Stimulated activated CD8-positive, alpha-beta memory T cell treated with anti-CD3 and anti-CD28 coated beads, Interleukin-15, amount 100 ng/mL, for 24 hours (primary cell): ENCODE measurements at places on chromosomes 6 and 20.

DNA sequence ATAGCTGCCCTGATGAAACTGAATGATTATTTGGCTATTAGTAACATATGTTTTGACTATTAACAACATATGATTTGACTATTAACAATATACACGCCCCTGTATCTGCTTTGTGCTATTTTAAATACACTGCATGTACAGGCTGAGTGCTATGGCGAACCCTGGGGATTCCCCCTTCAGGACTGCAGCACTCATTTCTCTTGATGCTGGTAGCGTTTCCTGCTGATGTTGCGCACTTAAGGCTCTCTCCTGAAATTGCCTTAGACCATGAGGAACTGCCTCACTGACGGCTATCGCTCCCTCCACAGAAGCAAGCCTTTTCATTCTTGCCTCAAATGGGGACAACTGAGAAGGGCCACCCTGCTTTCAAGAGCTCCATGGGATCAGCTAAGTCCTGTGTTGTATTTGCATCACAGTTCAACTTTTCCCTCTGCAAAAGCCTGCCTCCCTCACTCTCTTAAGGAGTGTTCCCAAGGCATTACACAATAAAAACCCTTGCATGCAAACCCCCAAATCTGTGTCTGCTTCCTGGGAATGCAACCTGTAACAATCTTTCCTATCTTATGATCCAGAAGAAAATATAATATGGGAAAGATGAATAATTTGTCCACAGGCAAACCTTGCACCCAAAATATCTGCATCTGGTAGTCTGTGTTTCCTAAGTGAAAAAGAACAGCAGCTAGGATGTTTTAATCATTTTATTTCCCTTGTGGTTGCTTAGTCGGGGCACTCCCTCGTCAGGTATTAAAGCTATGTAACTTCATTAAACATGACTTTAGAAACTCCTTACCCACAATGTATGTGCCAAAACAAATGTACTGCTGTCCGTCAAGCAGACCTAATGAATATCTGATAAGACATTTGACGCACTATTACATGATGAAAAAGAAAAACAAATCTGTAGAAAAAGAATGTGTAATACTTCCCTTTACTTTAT lies 456.4 kb downstream of the COL12A1 start:
- DNase-seq, result no peak

DNA sequence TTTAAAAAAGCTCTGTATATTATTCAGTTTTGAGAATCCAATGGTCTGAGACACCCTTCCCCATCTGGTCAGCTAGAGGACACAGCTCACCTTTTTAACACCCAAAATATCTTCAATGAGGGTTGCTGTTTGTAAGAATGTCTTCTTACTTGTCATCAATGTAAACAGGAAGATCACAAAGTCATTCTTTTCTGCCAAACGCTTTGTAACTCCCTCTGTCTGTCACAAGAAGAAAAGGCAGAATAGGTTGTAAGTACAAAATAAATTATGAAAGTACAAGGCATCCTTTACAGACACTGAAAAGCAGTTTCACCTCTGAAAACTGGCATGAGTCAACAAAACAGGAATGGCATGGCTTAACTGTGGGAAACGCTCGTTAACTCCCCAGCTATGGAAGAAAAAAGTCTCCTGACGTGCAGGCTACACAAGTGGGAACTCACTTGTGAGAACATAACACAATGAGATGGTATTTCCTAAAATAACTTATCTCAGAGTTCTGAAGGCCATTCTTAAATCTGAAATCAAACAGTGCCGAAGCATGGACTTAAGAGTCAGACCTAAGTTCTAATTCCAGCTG lies 42.7 kb downstream of the TRPC4AP start:
- no peak for DNase-seq

GRCh38 chr6:41708856-41709255 lies 26.6 kb downstream of the TFEB start:
- DNase-seq, result no peak

DNA sequence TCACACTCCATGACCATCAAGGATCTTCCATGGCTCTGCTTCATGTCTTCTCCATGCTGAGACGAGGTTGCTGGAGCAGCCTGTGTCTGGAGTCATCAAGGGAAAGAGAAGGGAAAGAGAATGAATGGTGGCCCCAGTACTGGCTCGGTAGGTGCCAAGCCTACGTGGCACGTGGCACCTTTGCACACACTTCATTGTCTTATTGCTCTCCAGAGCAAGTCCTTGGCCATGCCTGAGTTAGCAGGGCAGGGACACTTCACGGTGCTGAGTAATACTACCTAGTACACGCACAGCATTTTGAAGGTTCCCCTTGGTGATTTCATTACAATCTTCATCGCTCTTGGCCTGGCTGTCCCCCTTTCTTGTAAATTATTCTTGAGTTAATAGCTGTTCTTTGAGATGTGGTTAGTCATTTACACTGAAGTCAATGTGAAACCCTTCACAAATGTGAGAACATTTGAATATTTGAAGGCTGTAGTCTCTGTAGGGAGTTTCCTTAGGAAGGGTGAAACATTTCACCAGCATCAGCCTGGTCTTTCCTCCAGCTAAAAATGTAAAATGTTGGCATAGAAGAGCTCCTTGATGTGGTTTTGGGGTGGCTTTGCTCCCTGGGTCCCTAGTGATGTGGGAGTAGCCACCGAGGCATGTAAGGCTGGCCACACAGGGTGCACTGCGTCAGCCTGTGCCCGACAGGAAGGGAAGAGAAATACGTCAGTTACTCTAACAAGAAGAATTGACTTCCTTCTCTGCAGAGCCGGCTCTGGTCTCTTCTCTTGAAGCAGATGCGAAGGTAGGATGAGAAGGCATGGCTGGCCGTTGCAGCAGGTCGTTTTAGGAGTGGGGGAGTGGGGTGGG lies at the start of gene SYTL3:
TSS of gene SYTL3 (plus strand) at position 766 of the 855 bp plus-strand sequence. CDS start 13,215 bp downstream, outside the sequence.
- DNase-seq, result peak; percentile 47

GRCh38 chr6:110595112-110595511 lies 118.7 kb upstream of the SLC22A16 start:
- no peak for DNase-seq

GRCh38 chr6:66638518-66638917 lies 931.5 kb upstream of the EYS start:
- DNase-seq, result no peak

DNA sequence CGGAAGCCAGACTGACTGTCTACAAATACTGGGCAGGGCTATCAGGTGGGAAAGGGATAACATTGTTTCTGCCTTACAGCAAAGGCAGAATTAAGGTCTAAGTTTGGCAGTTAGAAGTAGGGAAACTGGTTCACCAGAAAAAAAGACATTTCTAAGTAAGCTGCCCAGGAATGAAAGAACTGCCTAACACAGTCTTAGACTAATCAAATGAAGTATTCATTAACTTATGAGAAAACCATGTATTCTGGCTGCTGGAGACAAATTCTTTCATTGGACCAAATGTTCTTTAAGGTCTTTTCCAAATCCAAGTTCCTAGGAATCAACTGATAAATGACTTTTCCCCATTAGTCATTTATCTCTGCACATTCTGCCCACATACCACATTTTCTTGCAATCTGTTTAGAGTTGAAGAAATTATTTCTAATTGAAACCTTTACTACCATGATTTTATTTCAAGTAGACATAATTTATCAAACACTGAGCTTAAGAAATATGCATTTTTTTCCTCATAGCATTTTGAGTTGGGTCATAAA lies 120.3 kb upstream of the OGFRL1 start:
- DNase-seq, result no peak

- DNase-seq, result no peak
These were observed 4.4 kb upstream of the TAB2 start for GRCh38 chr6:149313070-149313469.

DNA sequence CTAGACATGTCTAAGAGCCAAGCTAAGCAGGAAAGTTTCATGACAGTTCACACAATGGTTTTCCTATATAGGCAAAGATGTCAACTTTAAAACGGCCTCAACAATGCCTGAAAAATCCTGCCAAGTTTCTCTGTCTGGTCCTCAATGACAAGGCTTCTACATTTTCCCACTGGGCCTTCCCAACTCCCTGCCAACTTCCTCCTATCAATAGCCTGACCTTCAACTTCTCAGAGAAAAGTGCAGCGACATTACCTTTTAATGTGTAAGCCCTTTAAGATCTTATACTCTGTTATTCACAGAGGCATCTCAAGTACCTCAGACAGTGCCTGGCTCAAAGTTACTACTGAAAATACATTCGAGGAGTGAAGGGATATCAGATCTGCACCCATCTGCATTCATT lies 56.2 kb upstream of the BTBD3 start:
- no peak for DNase-seq

DNA sequence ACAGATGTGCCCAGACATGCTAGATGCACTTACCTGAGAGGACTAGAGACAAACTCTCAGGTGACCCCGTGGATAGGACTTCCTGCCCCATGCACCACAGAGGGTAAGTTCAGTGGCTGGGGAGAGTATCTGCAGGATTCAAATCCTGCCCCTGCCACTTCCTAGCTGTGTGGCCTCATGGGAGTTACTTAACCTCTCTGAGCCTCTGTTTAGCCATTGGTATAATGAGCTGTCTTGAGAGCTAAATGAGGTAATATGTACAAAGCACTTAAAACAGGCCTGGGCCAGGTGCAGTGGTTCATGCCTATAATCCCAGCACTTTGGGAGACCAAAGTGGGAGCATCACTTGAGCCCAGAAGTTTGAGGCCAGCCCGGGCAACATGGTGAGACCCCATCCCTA lies 59.3 kb downstream of the GRM4 start:
- DNase-seq, result no peak

GRCh38 chr20:46402331-46402811 lies 4.0 kb downstream of the ELMO2 start:
- no peak for DNase-seq

GRCh38 chr20:31712564-31713311 lies 9.9 kb downstream of the BCL2L1 start:
- DNase-seq, result no peak

DNA sequence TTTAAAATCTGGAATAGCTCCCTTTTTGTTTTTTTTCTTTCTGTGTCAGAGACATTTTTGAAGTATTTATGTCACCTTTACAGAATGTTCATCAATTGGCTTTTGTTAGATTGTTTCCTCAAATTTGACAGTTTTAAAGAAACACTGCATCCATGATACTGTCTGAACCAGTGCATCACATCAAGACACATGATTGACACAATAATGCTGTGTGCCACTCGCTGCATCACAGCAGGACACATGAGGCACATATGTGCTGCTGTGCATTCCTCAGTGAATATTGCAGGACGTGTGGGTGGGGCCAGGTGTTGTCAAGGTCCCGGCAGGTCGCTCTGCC lies 37.4 kb downstream of the ERMARD start:
- DNase-seq, result no peak

- no peak for DNase-seq
These were observed 90.1 kb upstream of the EDN1 start for GRCh38 chr6:12200015-12200564.

DNA sequence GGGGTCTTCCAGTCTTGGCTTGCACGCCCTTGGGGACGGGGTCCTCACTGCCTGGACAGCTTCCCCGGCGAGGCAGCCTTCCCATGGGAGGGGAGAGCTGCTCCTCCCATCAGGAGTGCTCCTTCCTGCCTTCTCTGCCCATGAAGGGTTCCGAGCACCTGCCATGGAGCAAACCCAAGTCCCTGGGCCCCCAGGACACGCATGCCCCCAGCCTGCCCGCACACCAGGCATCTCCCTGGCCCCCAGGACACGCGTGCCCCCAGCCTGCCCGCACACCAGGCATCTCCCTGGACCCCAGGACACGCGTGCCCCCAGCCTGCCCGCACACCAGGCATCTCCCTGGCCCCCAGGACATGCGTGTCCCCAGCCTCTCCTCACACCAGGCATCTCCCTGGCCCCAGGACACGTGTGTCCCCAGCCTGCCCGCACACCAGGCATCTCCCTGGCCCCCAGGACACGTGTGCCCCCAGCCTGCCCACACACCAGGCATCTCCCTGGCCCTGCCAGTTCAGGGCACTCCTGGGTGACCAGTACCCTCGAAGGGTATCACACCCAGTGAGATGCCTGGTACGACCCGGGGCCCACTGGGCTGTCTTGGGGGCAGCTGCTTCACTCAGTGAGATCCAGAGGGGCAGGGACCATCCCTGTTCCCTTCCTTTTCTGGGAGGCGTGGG lies 21.7 kb downstream of the COL20A1 start:
- no peak for DNase-seq

DNA sequence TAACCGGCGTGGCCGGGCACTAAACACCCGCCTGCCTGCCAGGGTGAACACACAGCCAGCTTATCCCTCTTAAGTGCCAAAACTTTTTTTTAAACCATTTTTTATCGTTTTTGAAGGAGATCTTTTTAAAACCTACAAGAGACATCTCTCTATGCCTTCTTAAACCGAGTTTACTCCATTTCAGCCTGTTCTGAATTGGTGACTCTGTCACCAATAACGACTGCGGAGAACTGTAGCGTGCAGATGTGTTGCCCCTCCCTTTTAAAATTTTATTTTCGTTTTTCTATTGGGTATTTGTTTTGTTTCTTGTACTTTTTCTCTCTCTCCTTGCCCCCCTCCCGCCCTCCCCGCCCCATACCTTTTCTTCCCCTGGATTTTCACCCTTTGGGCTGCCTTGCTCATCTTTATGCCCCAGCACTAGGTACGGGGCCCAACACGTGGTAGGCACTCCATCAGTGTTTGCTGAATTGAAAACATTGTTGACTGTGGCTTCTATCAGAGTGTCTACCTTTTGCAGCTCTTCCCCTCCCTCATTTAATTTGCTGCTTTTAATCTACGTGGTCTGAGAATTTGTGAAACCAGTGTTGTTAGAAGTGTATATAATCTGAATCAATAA lies 1.5 kb downstream of the ZCCHC3 start:
- DNase-seq, result no peak

- DNase-seq, result no peak
These were observed 983 bp upstream of the KCNQ5 start for GRCh38 chr6:72620871-72621290.

- DNase-seq, result no peak
These were observed 12.0 kb upstream of the TRMT11 start for GRCh38 chr6:125974214-125974866.

- DNase-seq, result no peak
These were observed 745.4 kb upstream of the ADGRB3 start for GRCh38 chr6:67889682-67889995.

DNA sequence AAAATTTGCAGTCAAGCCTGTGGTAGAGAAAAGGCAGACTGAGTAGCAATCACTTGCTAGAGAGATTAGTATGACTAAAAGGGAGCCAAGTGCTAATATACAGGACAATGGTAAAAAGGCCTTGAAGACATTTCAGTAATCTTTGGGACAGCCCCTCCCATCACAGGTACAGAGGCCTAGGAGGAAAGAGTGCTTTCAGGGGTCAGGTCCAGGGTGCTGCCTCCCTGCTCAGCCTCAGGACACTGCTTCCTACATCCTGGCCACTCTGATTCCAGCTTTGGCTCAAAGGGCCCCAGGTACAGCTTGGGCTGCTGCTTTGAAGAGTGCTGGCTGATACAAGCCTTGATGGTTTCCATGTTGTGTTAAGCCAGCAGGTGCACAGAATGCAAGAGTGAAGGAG lies 543.5 kb downstream of the MMUT start:
- DNase-seq, result no peak

GRCh38 chr6:111565326-111566221 lies 40.1 kb downstream of the TRAF3IP2 start:
- DNase-seq, result no peak

- DNase-seq, result no peak
These were observed 12.9 kb downstream of the BANF2 start for GRCh38 chr20:17712708-17713107.
